ENCODE measurements at places on chromosomes 11 and 22.

GRCh38 chr22:41929418-41929810 is 2.8 kb upstream of the TNFRSF13C start:
- H3K36me3 ChIP-seq: no peaks in the 10 kb centered on the region
- no peak for DNase-seq
- peaks cover 3% of the 10 kb centered on the region for H3K4me1 ChIP-seq
- H3K27ac ChIP-seq: no peak overlapping the region
- H3K27me3 ChIP-seq: peaks cover 8% of the 10 kb centered on the region

GRCh38 chr11:77345621-77346020 is 44.1 kb upstream of the GDPD4 start:
- no peak for DNase-seq
- H3K4me1 ChIP-seq: no peaks in the 10 kb centered on the region
- H3K4me3 ChIP-seq: no peak overlapping the region
- no peaks in the 10 kb centered on the region for H3K27me3 ChIP-seq
- no peak overlapping the region for H3K27ac ChIP-seq

GRCh38 chr22:30445438-30446145 is 20.0 kb downstream of the MTFP1 start:
- H3K4me3 ChIP-seq: no peak overlapping the region
- no peak for DNase-seq
- H3K4me1 ChIP-seq: peaks cover 17% of the 10 kb centered on the region
- H3K27ac ChIP-seq: no peak overlapping the region
- no peaks in the 10 kb centered on the region for H3K36me3 ChIP-seq

GRCh38 chr11:118145285-118146227 is 7.1 kb downstream of the SCN4B start:
- no peak overlapping the region for H3K27ac ChIP-seq
- H3K36me3 ChIP-seq: no peaks in the 10 kb centered on the region
- peak; percentile 69 for DNase-seq

- H3K4me3 ChIP-seq: no peak overlapping the region
- DNase-seq: no peak
- H3K27me3 ChIP-seq: peaks cover 4% of the 10 kb centered on the region
- no peak overlapping the region for H3K27ac ChIP-seq
- H3K36me3 ChIP-seq: peaks cover 8% of the 10 kb centered on the region
- H3K4me1 ChIP-seq: peaks cover 22% of the 10 kb centered on the region
Observed at GRCh38 chr11:112159098-112160065, 4.5 kb downstream of the IL18 start.

All from immature natural killer cell (primary cell).